ENCODE measurements at places on chromosomes 3 and 15.

- peak; percentile 14 for ATAC-seq
These were observed 17.1 kb upstream of the JMJD7 start for GRCh38 chr15:41810651-41811431.

GRCh38 chr3:38018296-38019266 is 10.9 kb downstream of the PLCD1 start:
- no peak for ATAC-seq

DNA sequence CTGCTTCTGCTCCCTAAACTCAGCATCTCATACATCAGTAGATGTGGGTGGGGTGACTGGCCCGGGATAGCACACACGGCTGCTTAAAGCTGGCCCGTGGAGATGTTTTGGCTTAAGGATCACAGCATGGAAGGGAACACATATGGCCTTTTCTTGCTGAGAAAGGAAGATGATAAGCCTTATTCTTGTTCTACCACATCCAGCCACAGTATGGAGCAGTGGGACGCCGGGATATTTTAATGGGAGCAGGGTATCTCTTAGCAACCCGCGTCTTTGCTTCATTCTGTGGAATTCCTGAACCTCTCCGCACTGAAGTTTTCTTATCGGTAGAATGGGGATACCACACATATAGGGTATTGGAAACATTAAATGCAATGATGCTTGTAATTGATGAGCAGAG is 94.1 kb upstream of the PROK2 start:
- no peak for ATAC-seq

- no peak for ATAC-seq
These were observed 10.4 kb downstream of the SLC12A8 start for GRCh38 chr3:125202197-125202596.

DNA sequence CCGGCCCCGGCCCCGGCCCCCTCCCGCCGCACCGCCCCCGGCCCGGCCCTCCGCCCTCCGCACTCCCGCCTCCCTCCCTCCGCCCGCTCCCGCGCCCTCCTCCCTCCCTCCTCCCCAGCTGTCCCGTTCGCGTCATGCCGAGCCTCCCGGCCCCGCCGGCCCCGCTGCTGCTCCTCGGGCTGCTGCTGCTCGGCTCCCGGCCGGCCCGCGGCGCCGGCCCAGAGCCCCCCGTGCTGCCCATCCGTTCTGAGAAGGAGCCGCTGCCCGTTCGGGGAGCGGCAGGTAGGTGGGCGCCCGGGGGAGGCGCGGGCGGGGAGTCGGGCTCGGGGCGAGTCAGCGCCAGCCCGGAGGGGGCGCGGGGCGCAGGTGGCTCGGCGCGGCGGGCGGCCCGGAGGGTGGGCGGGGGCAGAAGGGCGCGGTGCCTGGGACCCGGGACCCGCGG is 352 bp downstream of the CHRD start:
- ATAC-seq = peak; percentile 26

- peak; percentile 66 for ATAC-seq
These were observed 22.1 kb downstream of the ACKR2 start for GRCh38 chr3:42831321-42831713.

- ATAC-seq = peak; percentile 85
These were observed 11.6 kb upstream of the SCAMP5 start for GRCh38 chr15:74983725-74984231.

GRCh38 chr3:13497386-13497785 is 17.3 kb downstream of the HDAC11 start:
- peak; percentile 24 for ATAC-seq

- ATAC-seq = no peak
These were observed 56.0 kb downstream of the SEMA3G start for GRCh38 chr3:52388933-52389332.

- no peak for ATAC-seq
These were observed 43.5 kb upstream of the ITGA11 start for GRCh38 chr15:68475449-68475848.

GRCh38 chr3:49626101-49626581 is 48.0 kb upstream of the APEH start:
- ATAC-seq = no peak

- no peak for ATAC-seq
These were observed 115.2 kb upstream of the DAZL start for GRCh38 chr3:16720367-16720940.

DNA sequence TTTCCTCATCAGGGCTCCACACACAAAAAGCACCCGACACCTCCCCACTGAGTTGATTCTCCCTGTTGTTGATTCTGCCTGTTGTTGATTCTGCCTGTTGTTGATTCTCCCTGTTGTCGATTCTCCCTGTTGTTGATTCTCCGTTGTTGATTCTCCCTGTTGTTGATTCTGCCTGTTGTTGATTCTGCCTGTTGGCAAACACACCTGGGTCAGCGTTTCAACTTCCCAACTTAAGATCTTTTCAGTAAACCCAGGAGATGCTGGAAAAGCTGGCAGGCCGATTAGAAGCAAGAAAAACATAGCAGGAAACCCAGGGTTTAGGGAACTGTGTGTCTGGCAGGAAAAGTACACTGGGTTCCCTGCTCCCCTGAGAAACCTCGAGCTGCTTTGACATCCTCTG is 47.9 kb downstream of the TNK2 start:
- no peak for ATAC-seq

DNA sequence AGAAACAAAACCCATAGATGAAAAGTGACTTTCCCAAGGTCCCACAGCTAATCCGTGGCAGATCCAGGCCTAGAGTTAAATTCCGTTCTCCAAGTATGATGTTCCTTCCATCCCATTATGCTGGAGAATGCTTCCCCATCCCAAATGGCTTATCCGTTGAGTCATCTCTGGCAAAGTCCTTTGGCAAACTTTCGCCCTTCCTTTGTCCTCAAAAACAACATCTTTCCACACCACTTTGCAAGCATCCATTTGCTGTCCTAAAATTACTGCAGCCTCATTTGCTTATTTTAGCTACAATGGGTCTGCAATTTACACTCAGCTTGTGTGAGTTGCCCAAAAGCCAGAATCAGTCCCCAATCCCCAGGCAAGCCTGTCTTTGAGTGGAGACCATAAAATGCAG is 304.0 kb upstream of the TLE3 start:
- no peak for ATAC-seq

DNA sequence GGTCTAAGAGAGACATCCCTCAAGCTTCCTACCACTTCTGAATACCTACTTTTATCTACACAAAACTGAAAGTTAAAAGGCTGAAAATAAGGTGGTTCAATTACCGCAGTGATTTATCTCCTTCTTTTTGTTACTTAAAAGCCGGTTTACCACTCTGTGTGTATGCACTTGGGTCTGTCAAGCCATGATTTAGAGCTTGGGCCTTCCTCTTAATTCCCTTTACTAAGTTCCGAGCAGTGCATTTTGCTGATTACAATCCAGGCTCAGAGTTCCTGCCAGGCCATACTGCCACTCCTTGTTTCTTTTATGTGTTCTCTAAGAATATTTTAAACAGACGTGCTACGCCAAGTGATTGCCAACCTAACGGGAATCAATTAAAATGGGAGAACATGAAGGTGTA is 16.5 kb downstream of the KCTD6 start:
- ATAC-seq = no peak

DNA sequence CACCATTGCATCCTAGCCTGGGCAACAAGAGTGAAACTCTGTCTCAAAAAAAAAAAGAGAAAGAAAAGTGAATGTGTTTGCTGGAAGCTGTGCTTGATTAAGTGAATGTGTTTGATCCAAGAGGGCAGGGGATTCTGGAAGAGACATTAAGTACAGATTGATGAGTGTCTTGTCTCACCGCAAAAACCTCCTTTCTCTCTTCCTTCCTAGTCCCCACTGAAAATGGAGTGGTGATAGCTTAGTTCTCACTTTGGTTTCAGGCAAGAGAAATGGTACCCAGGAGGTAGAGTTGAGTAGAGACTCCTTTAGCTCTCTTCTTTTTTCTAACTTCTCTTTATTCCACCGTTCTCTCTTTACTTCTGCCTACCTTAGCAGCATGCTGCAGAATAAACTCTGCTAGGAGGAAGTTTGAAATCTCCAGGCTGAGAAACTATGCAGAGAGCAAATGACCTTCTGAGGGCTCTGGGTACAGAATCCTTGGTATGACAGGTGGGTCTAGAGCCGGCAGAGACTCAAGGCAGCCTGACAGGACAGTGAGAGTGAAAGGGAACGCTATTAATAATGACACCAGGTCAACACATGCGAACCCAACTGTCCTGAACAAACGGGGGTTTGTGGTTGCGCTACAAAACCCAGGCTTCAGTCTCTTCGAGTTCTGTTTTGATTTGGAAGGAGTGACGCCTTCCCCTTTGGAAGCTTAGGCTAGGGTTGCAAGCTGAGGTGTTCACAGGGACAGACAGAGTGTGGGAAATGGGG is 74.9 kb downstream of the SMAD3 start:
- peak; percentile 85 for ATAC-seq
